ENCODE measurements at places on chromosomes 2 and 18. TPM values are rescaled to one million over a fixed set of nuclear protein-coding genes. Genes with fewer than 3 reads are reported as not detected.

- DNase-seq = no peak
These were observed 93.6 kb downstream of the DNER start for GRCh38 chr2:229620759-229621158.

DNA sequence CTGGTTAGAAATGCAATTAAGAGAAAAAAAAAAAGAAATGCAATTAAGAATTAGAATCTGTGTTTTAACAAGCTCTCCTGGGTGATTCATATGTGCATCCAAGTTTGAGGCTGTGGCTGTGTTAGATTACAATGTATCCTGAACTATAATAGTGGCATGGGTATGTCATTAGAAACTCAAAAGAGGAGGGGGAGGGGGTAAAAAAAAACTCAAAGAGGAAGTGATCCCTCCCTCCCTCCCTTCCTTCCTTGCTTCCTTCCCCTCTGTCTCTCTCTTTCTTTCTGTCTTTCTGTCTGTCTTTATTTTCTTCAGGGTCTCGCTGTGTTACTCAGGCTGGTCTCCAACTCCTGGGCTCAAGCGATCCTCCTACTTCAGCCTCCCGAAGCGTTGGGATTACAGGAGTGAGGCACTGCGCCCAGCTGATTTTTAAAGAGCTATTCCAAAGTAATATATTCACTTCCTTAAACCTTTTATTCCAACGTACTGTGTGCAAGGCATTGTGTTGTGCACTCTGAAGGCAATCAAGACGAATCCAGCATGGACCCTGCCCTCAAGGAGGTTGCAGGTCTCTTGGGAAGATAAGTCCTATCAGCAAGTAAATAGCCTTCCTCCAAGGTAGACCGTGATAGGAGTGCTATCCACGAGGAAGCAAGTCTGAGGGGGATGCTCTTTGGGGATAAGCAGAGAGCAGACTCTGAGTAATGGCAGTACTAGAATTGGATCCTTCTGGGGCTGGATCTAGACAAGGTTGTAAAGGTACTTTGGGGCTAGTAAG lies 35.9 kb upstream of the MCFD2 start:
- no peak for DNase-seq

- no peak for DNase-seq
These were observed 62.1 kb upstream of the THSD7B start for GRCh38 chr2:136703214-136703613.

DNA sequence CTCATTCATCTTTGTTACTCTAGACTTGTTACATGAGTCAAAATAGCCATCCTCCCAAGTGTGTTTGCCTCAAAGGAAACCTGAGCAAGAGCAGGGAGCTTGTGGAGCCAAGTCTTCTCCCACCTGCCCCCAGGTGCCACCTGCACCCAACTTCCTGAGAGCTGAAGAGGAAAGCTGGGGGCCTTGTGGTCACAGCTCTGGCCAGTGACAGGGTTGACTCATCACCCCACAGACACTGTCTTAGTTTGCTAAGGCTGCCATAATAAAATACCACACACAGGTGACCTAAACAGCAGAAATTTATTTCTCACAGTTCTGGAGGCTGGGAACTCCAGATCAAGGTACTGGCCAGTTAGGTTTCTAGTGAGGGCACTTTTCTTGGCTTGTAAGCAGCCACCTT lies 99.6 kb downstream of the TPGS2 start:
- DNase-seq = no peak

DNA sequence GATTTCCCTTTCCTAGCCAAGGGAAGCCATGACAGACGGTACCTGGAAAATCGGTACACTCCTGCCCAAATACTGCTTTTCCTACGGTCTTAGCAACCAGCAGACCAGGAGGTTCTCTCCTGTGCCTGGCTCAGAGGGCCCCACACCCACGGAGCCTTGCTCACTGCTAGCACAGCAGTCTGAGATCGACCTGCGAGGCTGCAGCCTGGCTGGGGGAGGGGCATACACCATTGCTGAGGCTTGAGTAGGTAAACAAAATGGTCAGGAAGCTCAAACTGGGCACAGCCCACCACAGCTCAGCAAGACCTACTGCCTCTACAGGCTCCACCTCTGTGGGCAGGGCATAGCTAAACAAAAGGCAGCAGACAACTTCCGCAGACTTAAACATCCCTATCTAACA lies 6.8 kb upstream of the CD207 start:
- no peak for DNase-seq

GRCh38 chr18:47387864-47388263 lies 136.4 kb upstream of the SKOR2 start:
- no peak for DNase-seq

DNA sequence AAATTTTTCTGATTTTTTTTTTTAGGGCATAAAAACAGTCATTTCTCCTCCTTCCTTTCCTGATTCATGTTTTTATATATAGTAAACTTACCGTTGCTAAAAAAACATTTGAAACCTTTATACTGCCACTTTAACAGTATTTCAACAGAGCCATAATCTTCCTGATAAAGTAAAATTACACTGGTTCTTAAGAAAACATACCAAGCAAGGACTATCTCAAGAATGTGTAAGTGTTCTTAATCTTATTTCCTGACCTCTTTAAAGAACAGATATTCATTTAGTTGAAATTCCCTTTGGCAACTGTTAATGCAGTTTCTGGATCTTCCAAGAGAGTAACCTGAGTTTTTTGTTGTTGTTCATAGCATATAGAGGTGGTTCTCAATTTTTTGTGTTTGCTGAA lies 26.6 kb upstream of the COLEC12 start:
- no peak for DNase-seq

The UXS1 gene
- polyA plus RNA-seq = 30.0 TPM

All from hindlimb muscle (tissue), 1 donor.